NCI-H526 treated with DMSO at 0.1 percent for 48 hours (cell line): ENCODE measurements at places on chromosomes 12 and 14.

- DNase-seq, result no peak
These were observed 137.1 kb upstream of the AEBP2 start for GRCh38 chr12:19302100-19302640.

- DNase-seq, result peak; percentile 67
These were observed 643 bp upstream of the TAMALIN start for GRCh38 chr12:52005903-52006703.

DNA sequence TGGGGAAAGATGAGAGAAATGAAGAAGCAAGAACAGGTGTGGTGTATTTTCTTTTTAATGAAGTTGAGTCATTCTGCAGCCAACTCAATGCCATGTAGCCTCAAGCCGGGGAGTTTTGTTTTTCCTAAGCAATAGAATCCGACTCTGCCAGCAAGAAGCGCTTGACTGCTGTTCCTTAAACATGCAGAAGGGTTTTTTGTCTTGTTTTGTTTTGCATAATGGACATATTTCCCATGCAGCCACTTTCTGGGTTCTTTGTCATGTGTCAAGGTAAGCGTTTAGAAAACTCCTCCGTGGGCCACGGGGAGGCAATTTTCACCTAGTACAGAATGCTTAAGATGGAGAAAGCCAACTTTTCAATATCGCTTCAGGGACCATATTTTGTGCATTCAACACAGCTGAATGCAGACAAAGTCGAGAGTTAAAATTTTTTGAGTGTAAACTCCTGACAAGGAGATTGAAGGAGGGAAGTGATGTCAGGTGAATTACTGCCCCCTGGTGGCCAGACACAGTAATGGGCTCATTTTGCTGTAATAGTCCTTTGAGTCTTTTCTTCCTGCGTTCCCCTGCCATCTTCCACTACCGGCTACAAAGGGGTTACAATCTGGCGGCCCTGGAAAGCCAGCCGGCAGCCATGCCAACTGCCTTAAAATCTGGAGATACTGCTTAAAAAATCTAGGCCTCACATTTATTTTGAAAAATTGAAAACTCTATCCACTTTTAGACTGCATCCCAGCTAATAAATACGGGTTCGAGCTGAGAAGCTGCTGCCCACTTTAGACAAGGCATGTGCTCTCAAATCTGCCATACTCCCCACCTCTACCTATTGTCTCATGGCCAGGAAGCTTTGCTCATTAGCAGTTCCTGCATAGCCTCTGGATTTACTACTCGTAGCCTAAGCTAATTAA, 3.2 kb upstream of the FICD start:
- DNase-seq, result peak; percentile 28

GRCh38 chr12:87163122-87163521, 866.1 kb downstream of the C12orf50 start:
- DNase-seq, result no peak

DNA sequence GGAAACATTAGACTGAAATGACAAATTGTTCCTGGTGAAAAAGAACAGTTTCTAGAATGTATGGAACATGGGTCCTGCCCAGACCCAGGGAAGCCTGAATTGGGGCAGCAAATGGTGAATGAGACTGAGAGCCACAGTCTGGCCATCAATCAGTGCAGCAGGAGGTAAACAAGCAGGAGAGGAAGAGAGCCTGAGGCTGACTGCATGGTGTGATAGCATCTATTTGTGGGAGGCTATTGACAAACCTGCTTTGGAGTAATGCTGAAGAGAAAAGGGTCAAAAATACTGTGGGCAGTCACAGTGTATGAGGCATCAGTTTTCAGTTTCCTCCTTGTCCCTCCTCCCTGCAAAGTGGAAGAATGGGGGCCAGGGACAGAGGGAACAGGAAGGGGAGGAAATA, 136.8 kb downstream of the ANKS1B start:
- no peak for DNase-seq

DNA sequence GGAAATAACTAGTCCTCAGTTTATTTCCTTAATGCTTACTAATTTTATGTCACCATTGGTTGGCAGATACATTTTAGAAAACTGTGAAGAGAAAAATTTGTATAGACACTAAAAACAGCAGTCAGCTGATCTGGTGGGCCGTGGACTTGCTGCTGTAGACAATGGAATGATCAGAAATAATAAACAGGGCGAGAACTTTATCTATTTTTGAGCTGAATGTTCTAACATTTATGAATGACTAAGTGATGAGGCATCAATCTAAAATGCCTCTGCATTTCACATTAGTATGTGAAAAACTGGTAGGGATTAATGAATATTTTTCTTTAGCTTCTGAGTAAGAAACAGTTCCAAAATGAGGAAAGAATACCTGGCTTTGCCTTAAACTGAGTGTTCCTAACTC, 24.8 kb upstream of the PKP2 start:
- DNase-seq, result no peak

GRCh38 chr12:28242496-28243309, 52.4 kb downstream of the CCDC91 start:
- DNase-seq, result no peak

DNA sequence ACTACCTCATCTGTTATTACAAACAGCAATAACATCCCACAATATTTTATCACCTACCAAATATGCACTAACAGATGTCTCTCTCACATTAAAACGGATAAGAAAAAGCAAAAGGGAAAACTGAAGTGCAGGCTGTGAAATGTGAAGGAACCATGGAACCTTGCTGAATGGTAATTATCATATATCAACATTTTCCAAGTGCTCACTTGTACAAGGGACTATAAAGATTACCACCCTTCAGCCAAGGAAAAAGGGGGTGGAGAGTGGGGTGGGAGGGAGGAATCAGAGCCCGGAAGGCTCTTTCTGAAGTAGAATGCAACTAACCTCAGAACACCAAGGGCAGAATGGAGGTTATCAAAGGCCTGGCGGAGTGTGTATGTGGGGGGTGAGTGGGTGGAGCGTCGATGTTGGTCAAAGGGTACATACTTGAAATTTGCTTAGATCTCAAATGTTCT, 1.2 kb downstream of the SNX6 start:
- DNase-seq, result no peak

DNA sequence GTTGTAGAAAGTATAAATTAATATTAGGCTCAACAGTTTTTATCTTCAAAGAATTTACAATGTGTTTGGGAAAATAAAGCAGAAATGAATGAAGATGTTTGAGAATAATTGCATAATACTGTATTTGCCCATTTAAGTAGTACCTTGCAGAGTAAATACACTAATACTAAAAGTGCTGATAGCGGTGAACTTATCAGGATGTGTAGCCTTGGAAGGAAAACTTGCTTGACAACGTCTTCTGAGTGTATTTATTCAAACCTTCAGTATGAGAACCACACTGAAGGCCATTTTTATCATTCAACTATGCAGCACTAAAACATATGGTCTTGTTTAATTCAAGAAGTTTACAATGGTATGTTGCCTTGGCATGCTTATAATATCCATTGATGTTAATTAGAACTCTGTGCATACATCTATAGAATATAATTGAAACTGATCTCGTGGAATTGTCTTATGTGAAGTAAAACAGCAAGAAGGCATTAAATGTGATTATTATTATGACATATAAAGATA, 41.3 kb downstream of the MSRB3 start:
- no peak for DNase-seq

DNA sequence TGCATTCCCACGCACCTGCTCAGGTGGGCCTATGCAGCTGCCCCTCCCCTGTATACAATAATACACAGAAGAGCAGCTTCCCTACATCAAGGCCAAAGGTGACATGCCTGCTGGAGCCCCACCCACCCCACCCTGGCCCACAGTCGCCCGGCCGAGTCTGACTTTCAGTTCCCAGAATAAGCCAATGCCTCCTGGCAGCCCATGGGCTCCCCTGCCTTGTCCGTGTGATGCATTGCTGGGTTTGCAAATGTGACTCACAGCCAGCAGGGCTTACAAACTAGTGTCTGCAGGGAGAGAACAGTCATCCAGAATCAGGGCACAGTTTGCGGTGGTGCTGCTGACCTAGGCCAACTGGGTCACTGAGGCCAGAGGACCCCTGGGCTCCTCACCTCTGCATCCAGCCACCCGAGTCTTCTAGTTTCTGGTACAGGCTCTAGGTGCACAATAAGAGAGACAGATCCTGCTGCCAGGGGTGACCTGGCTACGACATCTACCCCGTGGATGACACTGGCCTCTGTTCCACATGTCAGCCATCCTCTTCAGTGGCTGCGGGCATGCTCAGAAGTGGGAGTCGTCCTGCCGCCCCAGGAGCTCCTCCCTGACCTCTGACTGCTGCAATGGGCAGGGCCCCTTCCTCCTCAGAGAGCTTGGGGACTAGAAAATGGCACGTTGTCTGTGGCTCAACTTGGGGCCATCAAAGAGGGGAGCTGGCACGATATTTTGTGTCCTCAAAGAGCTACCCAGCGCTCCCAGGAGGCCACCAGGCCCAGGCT, 84.5 kb downstream of the CHGA start:
- no peak for DNase-seq

GRCh38 chr12:127516467-127516866, 750.5 kb upstream of the TMEM132C start:
- no peak for DNase-seq

GRCh38 chr14:62269204-62269603, 507.0 kb downstream of the SNAPC1 start:
- DNase-seq, result no peak
